Diencephalon (tissue), 1 donor: ENCODE measurements at places on chromosomes 2 and 18. TPM values are rescaled to one million over a fixed set of nuclear protein-coding genes. Genes with fewer than 3 reads are reported as not detected.

Gene UPP2
- 0.69 TPM for total RNA-seq

Gene IL1F10
- total RNA-seq: not detected

Gene KIF1A
- total RNA-seq: 358 TPM

Gene PPIL3
- 56.1 TPM for total RNA-seq

Gene REEP1
- 200 TPM for total RNA-seq

Gene TLX2
- not detected for total RNA-seq

Gene NEB
- total RNA-seq: 3.2 TPM
